Calu3 (cell line): ENCODE measurements at places on chromosomes 3 and 15.

DNA sequence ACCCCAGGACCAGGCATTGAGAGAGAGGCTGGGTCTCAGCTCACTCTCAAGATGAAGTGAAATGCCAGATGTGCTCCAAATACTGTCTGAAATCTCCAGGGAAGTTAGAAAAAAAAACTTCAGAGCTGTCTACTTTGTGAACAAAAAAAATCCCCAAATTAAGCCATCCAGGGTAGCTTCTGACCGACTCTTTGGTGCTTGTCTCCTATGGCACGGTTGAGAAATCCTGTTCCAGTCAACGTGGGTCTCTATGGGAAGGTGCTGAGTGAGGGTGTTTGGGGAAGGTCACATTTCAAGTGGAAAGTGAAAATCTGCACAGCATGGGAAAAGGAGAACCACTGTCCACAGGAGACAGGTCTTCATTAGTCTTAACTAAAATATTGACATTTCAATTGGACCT, 322.5 kb upstream of the CFAP20DC start:
- DNase-seq: no peak

GRCh38 chr3:13689373-13690260, 140.7 kb downstream of the FBLN2 start:
- no peak for DNase-seq

- no peak for DNase-seq
Measured at GRCh38 chr3:54792584-54792983, 135.3 kb downstream of the LRTM1 start.

- no peak for DNase-seq
Measured at GRCh38 chr15:100785181-100786138, 94.2 kb upstream of the ALDH1A3 start.

DNA sequence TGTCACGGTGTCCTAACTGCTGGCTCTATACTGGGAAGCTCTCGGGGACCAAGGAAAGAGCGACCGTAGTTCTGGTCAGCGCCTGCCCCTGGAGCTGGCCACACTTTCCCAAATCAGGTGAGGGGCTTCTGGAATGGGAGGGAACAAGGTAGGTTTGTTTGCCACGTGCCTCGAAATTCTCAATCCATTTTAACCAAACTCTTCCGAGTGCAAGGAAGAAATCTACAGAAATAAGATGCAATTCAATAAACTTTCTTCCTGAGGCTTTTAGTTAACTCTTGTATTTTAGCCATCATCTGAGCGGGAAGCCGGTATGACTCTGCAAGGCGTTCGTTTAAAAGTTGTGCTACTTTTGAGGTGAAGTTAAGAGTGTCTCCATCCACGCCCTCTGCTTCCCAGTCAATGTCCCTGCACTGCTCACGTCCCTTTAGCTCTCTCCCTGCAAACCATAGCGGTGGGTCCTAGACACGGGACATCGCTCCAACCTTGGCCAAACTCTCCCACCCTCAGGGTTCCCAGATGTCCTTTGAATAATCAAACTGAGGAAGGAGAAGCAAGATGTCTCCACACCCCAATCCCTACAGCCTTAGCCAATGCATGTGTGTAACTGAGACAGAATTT, 597 bp downstream of the AGTR1 start:
- DNase-seq: no peak

DNA sequence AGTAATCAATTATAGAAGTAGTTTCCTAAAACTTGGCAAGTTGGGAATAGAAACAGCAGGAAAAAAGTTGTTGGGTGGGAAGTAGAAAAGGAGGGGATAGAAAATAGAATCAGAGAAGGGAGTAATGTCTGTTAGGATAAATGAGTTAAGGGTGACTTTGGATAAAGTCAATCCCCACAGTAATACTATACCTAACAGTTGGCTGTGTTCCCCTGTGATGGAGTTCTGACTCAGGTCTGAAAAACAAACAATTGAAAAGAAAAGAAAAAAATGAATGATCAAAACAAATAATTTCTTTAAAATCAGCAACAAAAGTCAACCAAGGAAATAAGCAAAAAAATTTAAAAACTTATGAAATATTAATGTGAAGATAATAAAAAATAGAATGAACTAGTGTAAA, 50.3 kb downstream of the EMC4 start:
- no peak for DNase-seq

DNA sequence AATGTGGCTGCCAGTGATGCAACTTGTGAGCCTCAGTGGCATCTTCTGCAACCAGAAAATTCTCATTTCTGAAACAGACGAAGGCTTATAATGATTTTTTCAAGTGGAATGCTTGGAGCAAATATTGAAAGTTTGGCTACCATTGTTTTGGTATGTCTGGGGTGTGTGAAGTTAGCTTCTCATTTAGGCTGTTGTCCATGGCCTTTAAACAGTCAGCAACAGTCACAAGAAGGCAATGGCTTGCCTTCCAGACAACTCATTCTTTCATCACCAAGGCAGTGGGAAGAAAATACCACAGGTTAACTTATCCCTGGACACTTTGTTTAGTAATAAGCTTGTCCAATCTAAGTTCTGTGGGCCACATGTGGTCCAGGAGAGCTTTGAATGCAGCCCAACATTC, 4.7 kb upstream of the BNC1 start:
- no peak for DNase-seq

- no peak for DNase-seq
Measured at GRCh38 chr3:150311156-150311555, 96.9 kb upstream of the TSC22D2 start.

DNA sequence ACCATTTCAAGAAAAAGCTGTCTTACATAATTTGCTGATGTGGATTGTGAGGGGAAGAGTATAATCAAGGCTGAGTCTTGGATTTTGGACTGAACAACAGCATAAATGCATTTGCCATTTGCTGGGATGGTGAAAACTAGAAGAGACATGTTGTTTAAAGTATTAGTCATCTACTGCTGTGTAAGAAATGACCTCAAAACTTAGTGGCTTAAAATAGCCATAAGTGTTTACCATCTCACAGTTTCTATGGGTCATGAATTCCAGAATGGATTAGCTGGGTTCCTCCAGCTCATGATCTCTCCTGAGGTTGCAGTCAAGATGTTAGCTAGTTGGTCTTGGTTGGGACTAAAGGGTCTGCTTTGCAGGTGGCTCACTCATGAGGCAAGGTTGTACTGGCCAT, 66.2 kb downstream of the SCN11A start:
- no peak for DNase-seq

- no peak for DNase-seq
Measured at GRCh38 chr3:107589454-107589853, 66.7 kb downstream of the BBX start.
